Activated CD4-positive, alpha-beta T cell treated with anti-CD3 and anti-CD28 coated beads, Interleukin-2, amount 10 ng/mL, durations not matched to agents 7 days and 5 days (primary cell): ENCODE measurements at places on chromosomes 7 and 10.

DNA sequence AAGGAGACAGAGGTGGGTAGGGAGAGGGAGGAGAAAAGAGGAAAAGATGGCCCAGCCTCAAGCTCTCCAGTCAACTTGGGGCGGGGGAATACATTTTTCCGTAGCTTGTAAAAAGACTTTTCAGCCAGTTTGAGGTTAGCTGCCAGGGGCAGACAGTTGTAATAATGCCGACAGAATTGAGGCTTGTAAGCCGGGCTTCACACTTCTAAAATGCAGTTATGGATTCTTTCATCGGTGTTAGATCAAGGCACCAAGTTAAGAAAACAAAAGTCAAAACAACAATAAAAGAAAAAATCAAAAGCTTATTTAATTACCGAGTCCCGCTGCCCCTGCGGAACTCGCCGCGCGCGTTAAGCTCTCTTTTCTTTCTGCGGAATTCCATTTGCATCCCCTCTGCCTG, 448 bp upstream of the EVX1 start:
- no peak for DNase-seq

- no peak for DNase-seq
Measured at GRCh38 chr7:41378156-41378555, 324.7 kb downstream of the INHBA start.

DNA sequence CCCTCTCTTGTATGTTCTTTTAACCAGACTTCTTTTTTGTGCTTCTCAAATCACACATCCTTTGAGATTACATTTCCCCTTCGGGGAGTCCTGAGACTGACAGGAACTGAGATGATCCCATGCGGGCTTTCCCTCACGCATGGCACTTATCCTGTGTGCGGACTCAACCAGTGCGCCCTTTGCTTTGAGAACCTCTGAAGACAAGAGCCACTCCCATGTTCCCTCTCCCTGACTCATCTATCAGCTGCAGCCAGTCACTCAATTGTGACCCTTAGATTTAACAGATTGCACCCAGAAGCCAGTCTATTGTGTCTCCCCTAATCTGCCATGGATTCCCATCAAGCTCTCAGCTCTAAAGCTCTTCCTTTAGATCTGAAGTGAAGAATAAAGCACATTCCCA, 353.9 kb upstream of the MEOX2 start:
- DNase-seq = no peak

- no peak for DNase-seq
Measured at GRCh38 chr7:55077561-55078410, 59.0 kb downstream of the EGFR start.

DNA sequence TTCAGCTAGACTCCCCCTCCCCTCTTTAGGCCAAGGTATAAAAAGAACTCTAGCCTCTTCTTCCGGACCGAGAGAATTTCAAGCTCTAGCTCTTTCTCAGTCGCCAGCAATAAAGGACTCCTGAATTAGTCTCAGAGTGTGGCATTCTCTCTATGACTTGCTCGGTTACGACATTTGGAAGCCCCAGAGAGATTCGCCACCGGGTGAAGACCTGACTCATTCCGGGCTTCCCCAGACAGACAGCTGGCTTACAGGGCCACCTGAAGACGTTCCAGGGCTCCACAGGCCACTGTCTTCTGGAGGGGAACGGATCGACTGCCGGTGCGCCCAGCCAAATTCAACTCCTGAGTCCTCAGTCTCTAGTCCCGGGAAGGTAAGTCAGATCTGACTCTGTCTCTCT, at the start of gene AKR1B15:
TSS of gene AKR1B15 (plus strand) at position 234 of the 400 bp plus-strand sequence. CDS start 15,510 bp downstream, outside the sequence.
- no peak for DNase-seq

DNA sequence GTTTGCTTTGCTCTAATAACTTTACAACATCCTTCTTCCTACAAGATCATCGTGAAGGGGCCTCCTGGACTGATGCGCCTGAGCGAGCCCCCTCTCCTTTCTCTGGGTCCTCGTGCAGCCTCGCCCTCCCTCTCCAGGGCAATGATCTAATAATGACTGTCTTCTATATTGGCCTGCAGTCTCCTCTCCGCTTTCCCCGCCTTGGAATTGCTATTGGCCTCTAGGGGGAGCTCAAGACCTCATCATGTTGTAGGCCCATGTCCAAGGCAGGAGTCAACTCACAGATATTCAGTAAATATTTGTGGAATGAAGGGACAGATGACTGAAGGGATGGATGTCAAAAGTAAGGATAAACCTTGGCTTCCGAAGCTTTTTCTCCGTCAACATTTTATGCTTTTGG, 1180.3 kb downstream of the TYW1 start:
- DNase-seq = no peak

GRCh38 chr7:137903382-137904169, 56.8 kb upstream of the DGKI start:
- DNase-seq = peak; percentile 73
